ENCODE measurements at places on chromosomes 11 and 22. TPM values are rescaled to one million over a fixed set of nuclear protein-coding genes. Genes with fewer than 3 reads are reported as not detected.
A peak's percentile ranks its signal among the peaks of the same experiment; 100 is the strongest.

GRCh38 chr11:17766073-17766359 is 31.4 kb downstream of the KCNC1 start:
- no peak for DNase-seq
- H3K27ac ChIP-seq: no peak overlapping the region
- H3K4me1 ChIP-seq: no peaks in the 10 kb centered on the region
- H3K36me3 ChIP-seq: no peaks in the 10 kb centered on the region

- peak overlapping the region; percentile 82 for H3K27ac ChIP-seq
- no peaks in the 10 kb centered on the region for H3K27me3 ChIP-seq
- H3K4me1 ChIP-seq: peaks cover 30% of the 10 kb centered on the region
Observed at GRCh38 chr11:47329987-47330931, 22.2 kb downstream of the MYBPC3 start.

DNA sequence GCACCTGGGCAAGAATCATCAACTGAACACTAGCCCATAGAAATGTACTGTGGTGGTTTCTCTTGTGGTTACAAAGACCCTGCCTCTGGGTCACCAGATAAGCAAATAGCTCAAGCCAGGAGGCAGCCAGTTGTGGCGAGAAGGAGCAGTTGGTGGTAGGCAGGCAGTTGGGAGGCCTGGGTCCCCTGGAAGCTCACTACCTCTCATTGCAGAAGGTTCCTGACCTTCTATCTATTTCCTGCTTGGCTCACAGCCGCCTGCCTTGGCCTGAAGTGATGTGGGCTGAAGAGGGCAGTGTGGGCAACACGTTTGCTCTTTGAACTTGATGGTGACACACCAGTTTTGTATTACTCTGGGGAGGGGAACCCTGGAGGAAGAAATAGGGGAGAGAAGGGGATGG is 34.7 kb downstream of the NECTIN1 start:
- no peak overlapping the region for H3K4me3 ChIP-seq
- H3K4me1 ChIP-seq: peaks cover 7% of the 10 kb centered on the region
- no peak overlapping the region for H3K27ac ChIP-seq
- H3K27me3 ChIP-seq: no peaks in the 10 kb centered on the region
- H3K36me3 ChIP-seq: no peaks in the 10 kb centered on the region

DNA sequence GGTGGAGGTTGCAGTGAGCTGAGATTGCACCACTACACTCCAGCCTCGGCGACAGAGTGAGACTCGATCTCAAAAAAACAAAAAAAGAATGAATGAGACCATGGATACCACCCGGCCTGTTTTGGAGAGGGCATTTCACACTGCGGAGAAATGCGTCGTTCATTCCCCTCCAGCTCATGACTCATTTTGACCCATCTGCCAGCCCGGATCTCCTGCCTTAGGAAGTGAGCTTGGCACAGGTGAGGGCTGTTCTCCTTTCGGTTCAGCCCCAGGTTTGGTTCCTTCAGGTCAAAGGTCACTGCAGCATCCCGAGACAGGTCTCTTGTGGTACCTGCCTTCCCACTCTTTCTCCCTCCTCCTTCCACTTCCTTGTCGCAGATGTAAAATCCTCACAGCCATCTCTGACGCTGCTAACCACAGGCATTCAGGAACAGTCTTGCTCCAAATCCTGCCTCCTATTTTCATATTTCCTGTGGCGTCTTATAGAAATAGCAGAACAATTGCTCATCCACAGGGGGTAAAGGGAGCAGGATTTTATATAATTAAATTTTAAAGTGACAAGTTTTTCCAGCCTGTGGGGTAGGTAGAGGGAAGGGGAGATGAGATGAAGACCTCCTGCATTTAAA is 517.9 kb downstream of the NTM start:
- H3K27me3 ChIP-seq: no peaks in the 10 kb centered on the region
- no peak for DNase-seq
- H3K4me3 ChIP-seq: no peak overlapping the region
- H3K36me3 ChIP-seq: no peaks in the 10 kb centered on the region
- H3K4me1 ChIP-seq: no peaks in the 10 kb centered on the region
- no peak overlapping the region for H3K27ac ChIP-seq

DNA sequence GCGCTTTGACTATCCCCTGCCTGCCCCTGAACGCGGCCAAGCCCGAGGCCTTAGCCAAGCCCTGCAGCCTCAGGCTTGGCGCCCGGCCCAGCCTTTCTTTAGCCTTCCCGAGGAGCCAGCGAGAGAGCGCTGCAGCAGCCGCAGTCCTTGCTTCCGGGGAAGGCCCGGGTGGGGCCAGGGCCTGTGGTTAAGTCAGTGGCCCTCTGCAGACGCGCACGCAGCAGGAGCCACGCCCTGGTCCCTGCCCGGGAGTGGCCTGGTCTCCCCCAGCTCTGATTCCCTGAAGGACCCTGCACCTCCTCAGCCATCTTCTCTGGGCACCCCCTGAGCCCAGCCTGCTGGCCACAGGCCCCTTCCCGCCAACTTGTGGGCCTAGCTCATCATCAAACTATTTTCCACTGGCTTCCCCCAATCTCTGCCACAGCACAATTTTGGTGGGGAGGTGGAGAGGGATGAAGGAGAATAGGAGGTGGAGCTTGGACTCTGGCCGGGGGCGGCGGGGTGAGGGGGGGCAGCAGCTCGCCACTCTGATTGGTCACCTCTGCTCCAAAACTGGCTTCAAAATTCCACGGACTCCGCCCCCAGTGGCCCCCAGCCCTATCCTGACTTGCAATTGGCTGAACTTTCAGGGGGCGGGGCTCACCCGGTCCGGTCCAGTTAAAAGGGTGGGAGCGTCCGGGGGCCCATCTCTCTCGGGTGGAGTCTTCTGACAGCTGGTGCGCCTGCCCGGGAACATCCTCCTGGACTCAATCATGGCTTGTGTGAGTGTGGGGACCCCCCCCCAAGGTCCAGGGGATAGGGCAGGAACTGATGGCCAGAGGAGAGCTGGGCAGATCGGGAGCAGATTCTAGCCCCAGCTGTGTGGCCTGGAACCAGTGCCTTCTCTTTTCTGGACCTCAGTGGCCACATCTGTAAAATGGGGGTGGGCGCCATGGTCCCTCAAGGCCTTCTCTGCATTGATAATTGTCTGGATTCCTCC is at the start of gene LGALS1:
LGALS1 (plus strand) TSS at position 686 of the 979 bp plus-strand sequence; CDS start at position 753, 67 bp downstream.
- peak; percentile 95 for DNase-seq
- H3K4me3 ChIP-seq: peak within 1 kb of the TSS; percentile 57
- peaks cover 33% of the 10 kb centered on the region for H3K4me1 ChIP-seq
- peak within 1 kb of the TSS; percentile 91 for H3K27ac ChIP-seq
- H3K36me3 ChIP-seq: peaks cover 27% of the 10 kb centered on the region

DNA sequence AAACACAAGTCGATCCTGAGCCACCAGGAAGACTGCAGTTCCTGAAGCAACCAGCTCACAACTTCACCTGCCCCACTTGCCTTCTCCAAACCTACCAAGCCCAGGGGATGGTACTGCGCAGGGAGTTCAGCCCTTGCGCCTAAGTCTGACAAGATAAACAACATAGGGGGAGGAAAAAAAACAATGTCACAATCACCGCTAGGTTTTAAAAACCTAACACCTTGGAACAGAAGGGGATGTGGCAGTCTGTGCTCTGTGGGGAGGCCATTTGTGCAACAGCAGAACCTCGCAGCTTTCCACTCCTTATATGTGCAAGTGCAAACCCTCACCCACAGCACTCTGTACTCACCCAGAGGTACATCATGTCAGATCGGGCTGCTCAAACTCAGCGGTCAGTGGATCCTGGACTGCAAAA is 134.2 kb downstream of the RBFOX2 start:
- peak overlapping the region; percentile 79 for H3K27ac ChIP-seq
- DNase-seq: peak; percentile 68
- H3K4me1 ChIP-seq: peaks cover 53% of the 10 kb centered on the region
- no peaks in the 10 kb centered on the region for H3K36me3 ChIP-seq

- H3K27me3 ChIP-seq: no peaks in the 10 kb centered on the region
- H3K27ac ChIP-seq: no peak overlapping the region
- peaks cover 38% of the 10 kb centered on the region for H3K4me1 ChIP-seq
- no peak for DNase-seq
- H3K36me3 ChIP-seq: peaks cover 24% of the 10 kb centered on the region
Observed at GRCh38 chr11:12902791-12903486, 106.2 kb upstream of the RASSF10 start.

DNA sequence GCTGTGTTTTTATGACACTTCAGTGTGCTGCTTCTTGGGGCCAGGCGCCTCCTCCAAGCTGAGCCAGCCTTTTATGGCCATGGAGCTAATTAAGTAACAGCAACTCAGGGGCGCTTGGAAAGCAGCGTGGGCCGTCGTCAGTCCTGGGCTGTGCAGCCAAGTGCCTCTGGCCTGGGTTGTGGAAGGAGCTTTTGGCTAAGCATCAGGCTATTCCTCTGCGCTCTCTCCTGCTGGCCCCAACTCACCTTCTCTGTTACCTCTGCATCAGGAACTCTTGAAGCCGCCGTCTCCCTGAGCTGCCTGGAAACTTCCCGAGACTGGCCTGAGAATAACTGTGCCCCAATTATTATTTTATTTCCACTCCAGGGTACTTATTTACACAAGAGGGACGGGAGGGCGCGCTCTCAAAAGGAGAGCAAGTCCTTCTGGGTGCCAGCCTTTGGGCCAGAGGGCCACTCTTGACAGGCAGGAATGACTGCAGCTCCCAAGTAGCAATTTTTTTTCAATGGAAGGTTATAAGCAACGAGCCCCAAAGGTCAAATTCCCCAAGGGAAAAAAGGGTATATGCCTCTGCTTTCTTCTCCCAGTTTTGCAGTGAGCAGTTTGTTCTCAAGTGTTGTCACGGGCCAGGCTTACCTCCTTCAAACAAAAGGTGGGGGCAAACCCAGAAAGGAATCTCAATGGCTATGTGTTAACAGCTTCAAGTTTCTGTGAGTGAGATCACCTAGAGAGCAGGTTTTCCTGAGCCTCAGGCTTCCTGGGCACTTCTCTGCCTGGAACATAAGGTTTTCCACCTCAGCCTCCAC is 38.5 kb upstream of the NAV2 start:
- no peaks in the 10 kb centered on the region for H3K36me3 ChIP-seq
- no peak overlapping the region for H3K4me3 ChIP-seq
- no peaks in the 10 kb centered on the region for H3K27me3 ChIP-seq
- peak overlapping the region; percentile 20 for H3K27ac ChIP-seq
- H3K4me1 ChIP-seq: peaks cover 36% of the 10 kb centered on the region
- DNase-seq: peak; percentile 79

DNA sequence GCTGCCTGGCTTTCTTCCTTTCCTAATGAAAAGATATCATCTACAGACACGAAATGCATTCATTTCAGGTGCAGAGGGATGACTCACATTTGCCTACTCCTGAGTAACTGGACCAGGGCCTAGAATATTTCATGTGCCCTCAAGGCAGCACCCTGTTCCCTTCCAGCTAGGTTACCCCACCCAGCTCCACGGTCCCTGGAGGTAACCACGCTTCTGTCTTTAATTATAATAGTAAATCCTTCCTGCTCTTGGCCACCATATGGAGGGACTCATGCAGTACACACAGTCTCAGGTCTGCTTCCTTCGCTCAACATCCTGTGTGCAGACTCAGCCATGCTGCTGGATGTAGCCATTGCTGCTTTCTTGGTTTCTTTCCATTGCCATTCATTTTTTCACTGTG is 22.3 kb downstream of the DHCR7 start:
- H3K36me3 ChIP-seq: no peaks in the 10 kb centered on the region
- H3K27ac ChIP-seq: no peak overlapping the region
- no peaks in the 10 kb centered on the region for H3K4me1 ChIP-seq
- no peak overlapping the region for H3K4me3 ChIP-seq
- no peak for DNase-seq
- no peaks in the 10 kb centered on the region for H3K27me3 ChIP-seq

- no peak for DNase-seq
- H3K4me1 ChIP-seq: no peaks in the 10 kb centered on the region
- peaks cover 58% of the 10 kb centered on the region for H3K36me3 ChIP-seq
- H3K27ac ChIP-seq: no peak overlapping the region
Observed at GRCh38 chr11:74971424-74971823, 17.3 kb upstream of the NEU3 start.

- H3K27ac ChIP-seq: no peak overlapping the region
- H3K4me1 ChIP-seq: no peaks in the 10 kb centered on the region
- peaks cover 6% of the 10 kb centered on the region for H3K27me3 ChIP-seq
- no peak for DNase-seq
- H3K36me3 ChIP-seq: no peaks in the 10 kb centered on the region
- no peak overlapping the region for H3K4me3 ChIP-seq
Observed at GRCh38 chr22:43393132-43393843, 18.5 kb upstream of the MPPED1 start.

- no peak for DNase-seq
- no peaks in the 10 kb centered on the region for H3K27me3 ChIP-seq
- no peak overlapping the region for H3K27ac ChIP-seq
- H3K4me3 ChIP-seq: no peak overlapping the region
Observed at GRCh38 chr11:4508886-4509285, 26.4 kb downstream of the OR52K1 start.

GRCh38 chr11:1158681-1159487 is 1.1 kb downstream of the MUC5AC start:
- H3K27ac ChIP-seq: no peak overlapping the region
- peaks cover 6% of the 10 kb centered on the region for H3K27me3 ChIP-seq
- peak; percentile 9 for DNase-seq
- no peaks in the 10 kb centered on the region for H3K36me3 ChIP-seq

- peaks cover 41% of the 10 kb centered on the region for H3K27me3 ChIP-seq
- H3K36me3 ChIP-seq: no peaks in the 10 kb centered on the region
- DNase-seq: no peak
- H3K4me1 ChIP-seq: no peaks in the 10 kb centered on the region
- H3K27ac ChIP-seq: no peak overlapping the region
Observed at GRCh38 chr22:50175191-50175461, 4.6 kb downstream of the PANX2 start.

GRCh38 chr11:22749536-22749935 is 80.1 kb downstream of the SVIP start:
- H3K4me1 ChIP-seq: no peaks in the 10 kb centered on the region
- no peak overlapping the region for H3K4me3 ChIP-seq
- H3K36me3 ChIP-seq: no peaks in the 10 kb centered on the region
- H3K27ac ChIP-seq: no peak overlapping the region
- no peaks in the 10 kb centered on the region for H3K27me3 ChIP-seq

DNA sequence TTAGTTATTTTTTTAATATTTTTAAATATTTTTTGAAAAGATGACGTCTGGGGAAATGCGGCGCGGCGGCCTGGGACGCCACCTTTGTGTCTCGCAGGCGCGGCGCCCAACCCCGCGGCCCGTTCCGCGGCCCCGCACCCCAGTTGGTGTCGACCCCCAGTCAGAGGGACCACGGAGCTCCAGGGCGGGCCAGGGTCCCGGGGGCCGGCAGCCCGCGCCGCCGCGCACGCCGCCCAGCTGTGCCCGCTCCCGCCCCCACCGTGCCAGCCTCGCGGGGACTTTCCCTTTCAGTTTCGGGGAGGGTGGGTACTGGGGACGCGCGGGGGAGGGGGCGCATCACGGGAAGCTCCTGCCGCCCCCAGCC is 1.6 kb downstream of the CCND1 start:
- H3K27ac ChIP-seq: peak overlapping the region; percentile 39
- DNase-seq: no peak
- peaks cover 34% of the 10 kb centered on the region for H3K27me3 ChIP-seq
- peaks cover 23% of the 10 kb centered on the region for H3K4me1 ChIP-seq

C22orf31 gene
- not detected for total RNA-seq

SAA1 gene
- 5.7 TPM for total RNA-seq

ENTHD1 gene
- total RNA-seq: not detected

OR52K1 gene
- total RNA-seq: not detected

IL17REL gene
- total RNA-seq: not detected

KDM4D gene
- 0.18 TPM for total RNA-seq

TPBGL gene
- total RNA-seq: not detected

SLC22A12 gene
- total RNA-seq: not detected

MUC2 gene
- total RNA-seq: not detected

RTN4R gene
- not detected for total RNA-seq

Data from gastrocnemius medialis (tissue), 4 donors.